Stimulated activated CD4-positive, alpha-beta T cell treated with anti-CD3 and anti-CD28 coated beads, Interleukin-1b, Interleukin-23, amount 100 ng/mL, for 1 hour (primary cell): ENCODE measurements at places on chromosomes 2 and 18.

GRCh38 chr2:36611316-36611990, 13.5 kb upstream of the FEZ2 start:
- no peak for DNase-seq

GRCh38 chr2:127762846-127763245, 48.1 kb downstream of the WDR33 start:
- DNase-seq, result no peak

DNA sequence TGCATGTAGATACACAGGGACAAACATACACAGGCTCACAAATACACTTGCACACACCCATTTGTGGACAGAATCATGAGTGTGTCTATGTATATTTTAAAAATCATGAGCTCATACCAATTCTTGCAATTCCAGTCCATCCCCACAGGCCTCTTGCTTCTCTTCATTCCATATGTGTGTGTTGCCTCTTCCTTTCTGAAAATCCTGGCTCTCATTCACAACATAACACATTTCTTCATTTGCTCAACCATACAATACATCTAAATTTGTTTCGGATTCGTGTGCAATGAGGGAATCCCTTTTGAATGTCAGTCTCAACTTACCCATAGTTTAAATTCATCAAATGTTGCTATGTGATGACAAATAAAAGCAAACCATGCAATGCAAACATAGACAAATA, 51.4 kb downstream of the GNAL start:
- no peak for DNase-seq

- DNase-seq, result no peak
Observed at GRCh38 chr2:238717084-238717483, 130.8 kb upstream of the TWIST2 start.

GRCh38 chr2:241092677-241093076, 9.4 kb downstream of the MTERF4 start:
- no peak for DNase-seq

- DNase-seq, result no peak
Observed at GRCh38 chr2:69709290-69709689, 32.6 kb upstream of the ANXA4 start.

GRCh38 chr18:75140296-75140695, 68.6 kb downstream of the PTGR3 start:
- no peak for DNase-seq

DNA sequence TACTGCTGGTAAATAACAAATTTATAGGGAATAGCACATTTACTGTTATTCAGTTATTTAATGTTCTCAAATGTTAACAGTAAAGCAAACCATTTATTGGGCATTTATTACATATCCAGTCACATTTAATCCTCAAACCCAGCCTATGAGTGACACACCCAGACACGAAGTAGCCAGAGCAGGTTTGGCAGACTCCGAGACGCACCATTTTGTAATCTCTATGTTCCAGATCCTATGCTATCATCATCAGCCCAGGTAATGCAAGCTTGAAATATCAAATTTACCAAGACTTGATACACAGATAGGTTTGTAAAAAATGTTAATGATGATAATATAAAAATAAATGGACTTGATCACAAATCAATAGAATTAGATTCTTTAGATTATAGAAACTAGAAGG, 131.1 kb downstream of the IKZF2 start:
- no peak for DNase-seq

DNA sequence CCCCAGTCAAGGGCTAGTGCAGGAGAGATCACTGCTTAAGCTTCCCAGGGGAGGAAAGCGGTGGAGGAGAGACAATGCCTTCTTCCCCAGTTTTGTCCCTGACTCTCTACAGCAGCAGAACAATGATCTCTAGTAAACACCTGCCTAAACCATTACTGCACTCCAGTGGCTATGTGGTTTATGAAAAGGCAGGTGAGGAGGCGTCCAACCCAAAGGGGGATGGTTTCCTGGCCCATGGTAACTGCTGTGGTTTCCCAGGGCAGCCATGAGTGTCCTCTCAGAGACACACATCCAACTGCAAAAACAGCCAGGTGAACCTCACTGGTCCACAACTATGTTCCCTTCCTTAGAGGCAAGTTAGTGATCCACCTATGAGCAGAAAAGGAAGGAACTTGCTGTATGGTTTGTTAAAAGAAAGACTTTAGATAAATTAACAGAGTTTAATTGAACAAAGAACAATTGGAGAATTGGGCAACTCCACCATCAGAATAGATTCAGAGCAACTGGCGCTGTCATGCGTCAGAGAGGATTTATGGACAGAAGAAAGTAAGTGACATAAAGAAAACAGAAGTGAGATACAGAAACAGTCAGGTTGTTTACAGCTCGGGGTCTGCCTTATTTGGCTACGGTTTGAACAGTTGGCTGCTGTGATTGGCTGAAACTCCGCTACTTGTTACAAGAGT, 4.8 kb upstream of the TTC39C start:
- no peak for DNase-seq

DNA sequence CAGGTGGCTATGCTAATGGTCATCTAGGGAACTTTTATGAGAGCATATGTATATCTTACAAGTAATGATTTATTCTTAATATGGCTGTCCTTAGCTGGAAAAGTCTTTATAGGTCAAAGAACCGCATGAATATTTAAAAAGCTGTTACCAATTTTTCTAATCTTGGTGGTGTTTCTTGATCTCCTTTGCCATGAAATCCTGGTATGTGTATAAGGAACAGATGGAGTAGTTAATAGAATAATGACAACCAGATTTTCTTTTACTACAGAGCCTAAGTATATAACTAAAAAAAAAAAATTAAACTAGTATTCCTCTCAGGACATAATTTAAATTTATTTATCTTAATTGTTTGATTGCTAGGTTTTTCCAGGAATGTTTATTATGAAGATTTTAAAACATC, 74.5 kb downstream of the RHBDD1 start:
- DNase-seq, result no peak

GRCh38 chr2:14749884-14750283, 117.4 kb downstream of the LRATD1 start:
- no peak for DNase-seq

DNA sequence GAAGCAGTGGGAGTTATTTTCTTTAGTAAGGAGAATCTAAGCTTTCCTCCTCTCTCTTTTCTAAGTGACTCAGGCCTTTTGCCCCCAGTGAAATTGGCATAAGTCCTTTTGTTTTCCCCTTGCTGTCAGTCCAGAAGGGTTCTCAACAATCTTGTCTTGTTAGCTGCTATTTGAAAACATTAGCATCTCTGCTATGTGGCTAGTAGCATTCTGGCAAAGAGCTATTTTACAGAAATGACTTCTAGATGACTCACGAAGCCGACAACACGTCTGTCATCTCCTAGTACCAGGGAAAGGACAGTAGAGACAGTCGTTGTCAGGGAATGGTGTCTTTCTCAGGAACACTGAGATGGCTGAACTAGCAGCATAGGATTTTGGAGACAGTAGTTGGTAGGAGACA, 14.7 kb downstream of the SMARCAL1 start:
- DNase-seq, result no peak

DNA sequence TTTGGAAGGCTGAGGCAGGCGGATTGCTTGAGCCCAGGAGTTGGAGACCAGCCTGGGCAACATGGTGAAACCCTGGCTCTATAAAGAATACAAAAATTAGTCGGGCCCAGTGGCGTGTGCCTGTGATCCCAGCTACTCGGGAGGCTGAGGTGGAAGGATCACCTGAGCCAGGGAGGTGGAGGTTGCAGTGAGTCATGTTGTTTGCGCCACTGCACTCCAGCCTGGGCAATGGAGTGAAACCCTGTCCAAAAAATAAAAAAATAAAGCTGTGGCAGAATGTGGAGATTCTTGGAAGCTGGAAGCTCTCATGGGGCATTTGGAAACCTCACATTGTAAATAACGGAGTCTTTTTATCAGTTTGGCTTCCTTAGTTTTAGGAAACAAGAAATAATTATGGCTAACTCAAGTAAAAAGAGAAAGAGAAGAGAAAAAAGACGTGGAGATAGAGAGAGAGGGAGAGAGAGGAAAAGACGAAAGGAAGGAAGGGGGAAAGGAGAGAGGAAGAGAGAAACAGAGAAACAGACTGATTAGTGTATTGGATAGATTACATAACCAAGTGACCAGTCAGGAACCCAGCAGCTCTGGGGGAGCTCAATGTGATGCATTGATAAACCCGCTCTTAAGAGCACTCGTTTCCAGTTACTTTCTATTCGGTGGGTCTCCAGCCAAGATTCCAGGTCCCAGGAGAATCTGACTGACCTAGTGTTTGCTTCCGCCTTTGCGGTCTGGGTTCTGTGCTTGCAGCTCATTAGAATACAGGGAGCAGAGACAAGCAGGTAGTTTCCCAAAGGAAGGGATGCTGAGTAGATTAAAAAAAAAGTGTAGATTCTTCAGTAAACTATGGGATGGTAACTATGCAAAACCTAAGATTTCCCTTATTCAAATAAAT, 1.1 kb upstream of the SPAST start:
- DNase-seq, result no peak

GRCh38 chr2:223884399-223884798, 47.0 kb upstream of the AP1S3 start:
- DNase-seq, result no peak

GRCh38 chr18:56902653-56903052, 244.2 kb upstream of the BOD1L2 start:
- no peak for DNase-seq

DNA sequence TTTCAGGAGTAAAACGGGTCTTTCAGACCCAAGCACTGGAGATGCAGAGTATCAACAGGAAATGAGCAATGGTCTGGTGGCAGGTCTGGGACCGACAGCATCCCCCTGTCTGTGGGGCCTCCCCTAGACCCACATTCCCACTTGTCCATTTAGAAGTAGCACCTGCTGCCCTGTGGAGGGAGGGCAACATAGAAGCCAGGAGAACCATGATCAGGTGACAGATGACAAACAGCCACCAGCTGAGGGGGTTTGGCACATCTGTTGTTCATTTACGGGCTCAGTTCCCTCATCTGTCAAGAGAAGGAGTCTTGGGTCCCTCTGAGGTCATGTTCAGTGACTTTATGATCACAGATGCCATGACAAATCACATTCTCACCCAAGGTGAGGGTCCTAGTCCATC, 77.9 kb upstream of the SLC66A3 start:
- DNase-seq, result no peak

- DNase-seq, result no peak
Observed at GRCh38 chr18:6876641-6877041, 147.1 kb downstream of the ARHGAP28 start.

DNA sequence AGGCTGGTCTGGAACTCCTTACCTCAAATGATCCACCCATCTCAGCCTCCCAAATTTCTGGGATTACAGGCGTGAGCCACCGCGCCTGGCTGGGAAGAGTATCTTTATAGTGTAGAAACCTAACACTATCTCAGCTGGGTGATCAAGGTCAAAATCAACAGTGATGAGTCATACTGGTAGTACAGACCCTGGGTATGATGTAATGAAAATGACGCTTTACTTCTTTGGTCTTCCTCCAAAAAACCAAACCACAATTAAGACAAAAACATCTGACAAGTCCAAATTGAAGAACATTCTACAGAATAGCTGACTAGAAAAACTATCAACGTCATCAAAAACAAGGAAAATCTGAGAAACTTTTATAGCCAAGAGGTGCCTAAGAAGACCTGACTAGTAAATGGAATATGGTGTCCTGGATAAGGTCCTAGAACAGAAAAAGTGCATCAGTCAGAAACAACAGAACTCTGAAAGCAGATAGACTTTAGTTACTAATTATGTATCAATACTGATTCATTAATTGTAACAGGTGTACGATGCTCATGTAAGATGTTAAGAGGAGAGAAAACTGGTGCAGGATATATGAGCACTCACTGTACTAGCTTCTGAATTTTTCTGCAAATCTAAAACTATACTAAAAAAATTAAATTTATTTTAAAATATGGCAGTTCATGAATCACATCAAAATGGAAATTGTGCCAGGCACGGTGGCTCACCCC, 25.4 kb downstream of the PDCL3 start:
- no peak for DNase-seq

- DNase-seq, result no peak
Observed at GRCh38 chr2:31334311-31335026, 80.1 kb downstream of the XDH start.

DNA sequence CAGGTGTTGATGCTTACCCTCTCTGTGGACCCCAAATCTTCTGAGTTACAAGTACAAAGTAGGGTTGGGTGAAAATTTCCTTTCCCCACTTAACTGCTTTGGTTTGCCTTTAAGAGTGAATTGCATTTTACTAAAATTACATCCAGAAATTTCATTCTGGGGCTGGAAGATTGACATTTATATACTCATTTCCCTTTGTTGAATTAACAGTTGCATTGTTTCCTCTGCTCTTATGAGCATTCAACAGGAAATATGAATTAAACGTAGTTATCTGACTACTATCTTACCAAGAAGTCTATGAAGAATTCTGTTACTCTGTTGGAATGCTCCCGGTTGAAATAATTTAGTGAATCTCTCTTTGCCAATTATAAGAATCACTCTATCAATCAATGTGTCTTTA, 1231.1 kb upstream of the NXPH2 start:
- DNase-seq, result no peak

DNA sequence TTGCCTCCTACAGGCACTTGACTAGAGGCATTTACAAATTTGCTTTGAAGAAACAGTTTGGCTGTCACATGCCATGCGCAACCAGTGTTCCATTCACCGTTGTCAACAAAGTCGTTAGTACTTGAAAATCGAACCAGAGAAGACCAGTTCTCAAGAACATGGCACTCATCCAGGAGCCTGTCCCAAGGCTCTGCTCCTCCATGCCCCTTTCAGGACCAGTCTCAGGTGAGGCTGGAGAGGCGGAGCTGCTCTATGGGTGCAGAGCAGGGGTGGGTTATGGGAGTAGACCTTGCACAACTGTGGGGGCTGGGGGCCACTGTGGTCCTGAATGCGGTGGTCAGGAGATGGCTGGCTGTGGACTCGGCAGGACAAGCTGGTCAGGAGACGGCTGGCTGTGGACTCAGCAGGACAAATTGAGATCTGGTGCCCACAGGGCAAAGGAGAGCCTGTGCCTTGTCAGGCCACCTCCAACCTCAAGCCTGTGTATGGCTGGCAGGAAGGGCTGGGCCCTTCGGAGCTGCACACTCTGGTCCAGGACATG, 12.3 kb upstream of the ATP9B start:
- no peak for DNase-seq

DNA sequence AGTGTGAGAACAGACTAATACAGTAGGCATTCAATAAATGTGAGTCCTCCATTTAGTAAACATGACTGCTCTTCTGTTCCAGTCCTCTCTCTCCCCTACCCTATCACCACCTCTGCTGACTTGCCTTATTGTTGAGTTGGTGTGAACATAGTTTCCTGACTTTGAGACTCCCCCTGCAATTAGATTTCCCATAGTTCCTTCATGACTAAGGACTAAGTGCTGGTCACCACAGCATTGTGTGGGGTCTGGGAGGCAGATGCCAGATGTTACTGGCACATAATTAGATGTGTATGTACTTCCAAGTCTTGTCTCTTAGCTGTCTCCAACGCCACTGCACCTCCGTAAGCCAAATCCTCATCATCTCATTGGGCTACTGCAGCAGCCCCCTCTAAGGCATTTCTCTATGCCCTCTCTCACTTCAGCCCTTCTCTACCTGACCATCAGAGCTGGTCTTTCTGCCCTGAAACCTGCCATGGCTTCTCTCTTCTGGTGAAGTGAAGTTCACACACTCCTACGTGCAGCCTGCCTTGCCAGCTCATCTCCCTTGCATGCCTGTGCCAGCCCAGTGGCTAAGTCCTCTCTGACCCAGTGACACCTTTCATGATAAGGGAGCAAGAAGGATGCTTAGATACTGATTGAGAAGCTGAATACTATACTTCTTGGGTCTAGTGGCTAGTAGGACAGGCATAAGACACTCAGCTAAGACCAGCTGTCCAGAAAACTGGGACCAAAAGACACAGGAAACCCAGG, 81.6 kb upstream of the ALPP start:
- no peak for DNase-seq

- no peak for DNase-seq
Observed at GRCh38 chr18:46678785-46679399, 21.9 kb upstream of the LOXHD1 start.
